ENCODE measurements at places on chromosomes 5 and 9.

- DNase-seq: no peak
Observed at GRCh38 chr9:127873886-127874285, 3.6 kb downstream of the AK1 start.

DNA sequence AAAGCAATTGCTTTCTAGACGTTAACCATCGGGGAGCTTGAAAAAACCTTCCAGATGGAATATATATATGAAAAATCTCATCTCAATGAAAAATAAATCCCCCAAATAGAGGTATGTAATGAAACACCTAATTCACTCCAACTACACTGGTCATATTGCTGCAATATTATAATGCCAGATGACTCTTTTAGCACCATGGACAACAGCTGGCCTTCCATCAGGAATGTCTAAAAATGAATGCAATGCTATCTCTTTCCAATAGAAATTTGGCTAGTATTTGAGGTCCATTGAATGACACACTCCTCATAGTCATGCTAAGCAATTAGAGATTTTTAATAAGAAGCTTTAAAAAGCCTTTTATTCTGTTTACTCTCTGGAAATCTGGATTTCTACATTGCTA is 340.2 kb upstream of the BRINP1 start:
- no peak for DNase-seq

- DNase-seq: no peak
Observed at GRCh38 chr9:18805386-18805785, 227.6 kb downstream of the SAXO1 start.

DNA sequence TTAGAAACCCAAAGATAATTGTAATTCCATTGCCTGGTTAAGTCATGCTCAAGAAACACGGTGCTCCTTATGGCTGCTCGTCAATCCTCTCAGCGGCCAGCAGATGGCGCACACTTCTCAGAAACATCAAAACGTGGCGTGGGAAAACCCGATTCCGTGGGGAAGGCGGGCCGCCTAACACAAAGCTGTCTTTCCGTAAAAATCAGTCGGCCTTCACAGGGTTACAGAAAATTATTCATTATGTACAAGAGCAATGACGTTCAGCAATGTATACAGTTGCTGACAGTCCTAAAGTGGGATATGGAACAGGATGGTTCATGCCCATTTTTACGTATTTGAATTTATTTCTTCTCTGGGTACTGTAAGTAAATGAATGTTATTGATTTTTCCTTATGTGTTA is 83.5 kb downstream of the PDE4D start:
- no peak for DNase-seq

DNA sequence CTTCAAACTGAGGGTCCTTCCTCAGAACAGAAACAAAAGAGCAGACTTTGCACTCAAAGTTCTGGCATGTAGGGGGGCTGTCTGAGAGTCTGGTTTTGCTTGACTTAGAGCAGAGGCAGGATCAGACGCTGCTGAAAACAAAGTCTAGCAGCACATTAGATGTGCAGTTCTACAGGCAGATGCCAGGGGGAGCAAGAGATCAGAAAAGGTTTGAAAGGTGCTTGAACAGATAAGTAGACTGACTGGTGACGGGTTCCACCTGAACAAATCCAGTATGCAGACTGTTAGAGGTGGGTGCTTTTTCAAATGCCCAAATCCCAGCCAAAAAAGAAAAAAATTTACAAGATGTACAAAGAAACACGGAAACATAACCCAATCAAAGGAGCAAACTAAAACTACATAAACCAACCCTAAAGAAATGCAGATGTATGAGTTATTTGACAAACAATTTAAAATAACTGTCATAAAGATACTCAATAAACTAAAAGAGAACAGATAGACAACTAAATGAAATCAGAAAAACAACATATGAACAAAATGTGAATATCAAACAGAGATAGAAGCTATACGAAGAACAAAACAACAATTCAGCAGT is 194.7 kb upstream of the FREM1 start:
- DNase-seq: peak; percentile 0

- no peak for DNase-seq
Observed at GRCh38 chr5:79800979-79801827, 111.6 kb downstream of the CMYA5 start.

DNA sequence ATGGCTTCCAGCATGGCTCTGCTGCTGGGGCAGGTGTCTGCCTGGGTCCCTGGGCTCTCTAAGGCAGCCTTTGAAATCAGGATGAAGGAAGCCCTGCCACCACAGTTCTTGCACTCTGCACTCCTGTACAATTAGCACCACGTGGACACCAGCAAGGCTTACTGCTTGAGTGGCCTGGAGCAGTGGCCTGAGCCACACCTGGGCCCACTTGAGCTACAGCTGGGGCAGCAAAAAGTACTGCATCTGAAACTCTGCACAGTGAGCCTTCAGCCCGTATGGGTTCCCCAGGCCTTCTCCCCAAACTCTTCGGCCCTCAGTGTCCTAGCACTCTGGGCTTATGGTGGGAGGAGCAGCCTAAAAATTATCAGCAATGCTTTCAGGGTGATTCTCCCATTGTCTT is 8.0 kb upstream of the INIP start:
- DNase-seq: no peak

- DNase-seq: no peak
Observed at GRCh38 chr9:2657427-2657826, 35.8 kb downstream of the VLDLR start.

GRCh38 chr9:88320748-88321415 is 67.4 kb upstream of the SPIN1 start:
- no peak for DNase-seq

GRCh38 chr5:103800741-103801495 is 238.3 kb upstream of the NUDT12 start:
- DNase-seq: no peak

DNA sequence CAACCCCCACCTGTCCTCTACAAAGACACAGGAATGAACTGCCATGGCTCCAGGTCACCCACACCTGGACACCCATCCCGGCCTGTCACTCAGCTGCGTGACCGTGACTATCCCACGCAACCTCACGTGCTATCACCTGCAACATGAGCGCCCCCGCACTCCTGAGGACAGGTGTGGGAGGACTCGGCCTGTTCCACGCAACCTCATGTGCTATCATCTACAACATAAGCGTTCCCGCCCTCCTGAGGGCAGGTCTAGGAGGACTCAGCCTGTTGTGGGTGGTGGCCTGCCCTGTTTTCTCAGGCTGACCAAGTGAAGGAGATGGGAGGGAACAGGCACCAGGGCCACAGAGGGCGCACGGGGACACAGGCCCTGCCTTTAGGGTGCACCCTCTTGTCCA is 4.1 kb downstream of the QSOX2 start:
- no peak for DNase-seq

- no peak for DNase-seq
Observed at GRCh38 chr5:61098251-61098995, 63.8 kb downstream of the SMIM15 start.

DNA sequence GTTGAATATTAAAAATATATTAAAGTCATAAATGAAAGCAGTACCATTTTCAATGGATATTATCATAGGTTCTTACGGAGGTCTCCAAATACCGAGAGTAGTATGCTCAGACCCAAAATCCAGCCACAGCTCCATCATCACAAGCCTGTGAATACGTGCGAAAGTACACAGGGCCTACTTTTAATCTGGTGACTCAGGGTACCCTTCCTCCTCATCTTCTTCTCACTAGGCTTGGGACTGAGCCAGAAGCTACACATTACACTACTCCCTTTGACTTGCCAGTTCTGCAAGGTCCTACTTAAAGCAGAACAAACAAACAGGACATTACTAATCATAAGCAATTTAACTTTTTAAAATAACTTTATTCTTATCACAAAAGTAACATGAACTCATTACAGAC is 7.6 kb upstream of the RIC1 start:
- no peak for DNase-seq

GRCh38 chr5:167143716-167144115 is 1147.7 kb upstream of the WWC1 start:
- no peak for DNase-seq

- no peak for DNase-seq
Observed at GRCh38 chr5:7330256-7330655, 65.7 kb upstream of the ADCY2 start.

- DNase-seq: no peak
Observed at GRCh38 chr5:148860599-148860998, 34.2 kb downstream of the ADRB2 start.

DNA sequence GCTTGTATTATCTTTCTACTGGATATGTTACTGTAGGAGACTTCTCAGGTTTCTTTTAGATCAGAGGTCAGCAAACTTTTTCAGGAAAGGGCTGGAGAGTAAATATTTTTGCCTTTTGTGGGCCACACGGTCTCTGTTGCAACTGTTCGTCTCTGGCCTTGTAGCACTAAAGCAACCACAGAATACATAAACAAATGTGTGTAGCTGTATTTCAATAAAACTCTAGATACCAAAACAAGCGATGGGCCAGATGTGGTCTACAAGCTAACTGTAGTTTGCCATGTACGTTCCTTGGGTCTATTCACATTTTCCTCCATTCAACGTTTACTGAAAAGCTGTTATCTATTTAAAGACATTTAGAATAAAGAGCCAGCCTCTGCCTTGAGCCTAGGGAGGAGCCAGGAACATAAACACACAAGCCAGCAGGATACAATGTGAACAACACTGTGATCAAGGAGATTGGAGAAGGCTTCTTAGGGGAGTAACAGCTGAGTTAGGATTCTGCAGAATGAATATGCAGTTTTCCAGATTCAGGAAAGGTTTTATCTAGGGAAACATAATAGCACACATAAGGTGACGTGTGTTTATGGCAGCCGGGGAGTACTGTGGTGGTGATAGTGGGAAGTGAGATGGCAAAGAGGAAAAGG is 33.0 kb upstream of the HOMER1 start:
- DNase-seq: no peak

- no peak for DNase-seq
Observed at GRCh38 chr5:102625468-102625867, 126.7 kb upstream of the SLCO6A1 start.

DNA sequence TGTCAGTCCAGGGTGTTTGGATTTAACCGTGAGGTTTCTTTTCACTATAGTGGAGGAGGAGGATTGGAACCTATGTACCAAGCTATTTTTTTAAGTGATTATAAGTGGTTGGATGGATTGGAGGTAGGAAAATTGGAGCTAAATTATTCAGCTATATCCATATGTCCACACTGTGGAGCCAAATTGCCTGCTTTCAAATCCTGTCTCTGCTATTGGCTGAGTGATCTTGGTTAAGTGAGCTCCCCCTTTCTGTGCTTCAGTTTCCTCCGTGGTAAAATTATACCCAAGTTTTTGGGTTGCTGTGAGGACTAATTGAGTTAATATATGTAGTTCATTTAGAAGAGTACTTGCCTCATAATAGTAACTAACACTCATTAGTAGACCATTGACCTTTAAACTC is 2.5 kb downstream of the CENPP start:
- peak; percentile 19 for DNase-seq

DNA sequence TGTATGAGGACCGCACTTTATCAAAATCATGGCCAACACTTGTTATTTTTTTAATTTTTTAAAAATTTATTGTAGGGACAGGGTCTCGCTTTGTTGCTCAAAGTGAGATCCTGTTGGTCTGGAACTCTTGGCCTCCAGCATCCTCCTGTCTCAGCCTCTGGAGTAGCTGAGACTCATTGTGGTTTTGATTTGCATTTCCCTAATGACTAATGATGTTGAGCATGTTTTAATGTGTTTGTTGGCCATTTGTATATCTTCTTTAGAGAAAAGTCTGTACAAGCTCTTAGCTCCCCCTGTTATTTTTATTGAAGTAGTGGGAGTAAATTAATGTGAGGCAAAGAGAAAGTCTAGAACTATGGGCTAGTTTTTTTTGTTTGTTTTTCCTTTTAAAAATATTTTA is 1.6 kb upstream of the RPS6 start:
- no peak for DNase-seq

GRCh38 chr9:112863214-112863613 is 27.5 kb downstream of the SLC46A2 start:
- DNase-seq: no peak

DNA sequence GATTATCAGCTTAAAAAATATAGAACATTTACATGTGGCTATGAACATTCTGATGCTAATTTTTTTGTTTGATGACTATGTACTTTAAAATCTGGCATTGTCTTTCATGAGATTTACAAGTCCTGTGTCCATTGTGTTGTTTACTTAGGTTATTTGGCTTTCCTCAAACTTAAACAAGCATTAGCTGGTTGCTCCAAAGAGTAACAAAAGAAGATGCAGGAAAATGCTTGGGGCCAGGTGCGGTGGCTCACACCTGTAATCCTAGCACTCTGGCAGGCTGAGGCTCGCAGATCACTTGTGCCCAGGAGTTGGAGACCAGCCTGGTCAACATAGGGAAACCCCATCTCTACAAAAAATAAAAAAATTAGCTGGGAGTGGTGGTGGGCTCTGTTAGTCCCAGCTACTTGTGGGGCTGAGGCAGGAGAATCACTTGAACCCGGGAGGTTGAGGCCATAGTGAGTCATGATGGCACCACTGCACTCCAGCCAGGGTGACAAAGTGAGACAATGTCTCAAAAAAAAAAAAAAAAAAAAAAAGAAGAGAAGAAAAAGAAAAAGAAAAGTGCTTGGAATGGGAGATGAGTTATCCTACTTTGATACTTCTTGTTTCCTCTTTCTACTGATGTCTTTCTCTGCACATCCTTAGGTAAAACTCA is 39.7 kb downstream of the PAM start:
- DNase-seq: peak; percentile 29

- no peak for DNase-seq
Observed at GRCh38 chr5:6754766-6755165, 41.5 kb downstream of the TENT4A start.

- DNase-seq: no peak
Observed at GRCh38 chr5:149605998-149606724, 24.9 kb downstream of the ARHGEF37 start.

DNA sequence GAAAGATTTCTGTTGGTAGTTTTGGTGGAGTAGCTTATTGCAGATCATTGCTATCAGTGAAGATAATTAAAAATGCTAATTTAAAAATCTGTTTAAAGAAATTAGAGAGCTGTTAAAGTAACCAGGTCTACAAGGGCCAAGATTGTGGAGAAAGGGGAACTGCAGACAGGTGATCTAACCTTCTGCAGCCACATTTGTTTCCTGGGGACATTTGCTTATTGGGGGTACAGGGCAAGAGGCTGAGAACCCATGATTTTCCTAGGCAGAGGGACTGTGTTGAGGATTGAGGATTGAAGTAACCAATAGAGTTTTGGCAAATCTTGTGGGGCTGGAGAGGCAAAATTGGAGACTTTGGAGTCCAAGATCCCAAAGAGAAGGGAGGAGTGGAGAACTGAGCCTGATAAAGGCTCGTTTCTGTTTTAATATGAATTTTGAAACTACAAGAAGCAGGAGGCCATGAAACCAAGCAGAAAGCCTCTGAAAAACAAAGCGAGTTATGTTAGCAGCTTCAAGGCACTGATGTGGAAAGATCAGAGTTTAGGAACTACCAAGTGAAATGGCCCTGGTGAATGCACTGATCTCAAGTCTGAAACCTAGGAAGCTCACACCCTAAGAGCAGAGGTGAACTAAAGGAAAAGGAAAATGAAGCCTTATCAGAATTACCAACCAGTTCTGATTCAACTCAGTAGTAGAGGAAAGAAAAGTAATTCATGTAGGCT is 219.8 kb upstream of the C9orf72 start:
- no peak for DNase-seq

DNA sequence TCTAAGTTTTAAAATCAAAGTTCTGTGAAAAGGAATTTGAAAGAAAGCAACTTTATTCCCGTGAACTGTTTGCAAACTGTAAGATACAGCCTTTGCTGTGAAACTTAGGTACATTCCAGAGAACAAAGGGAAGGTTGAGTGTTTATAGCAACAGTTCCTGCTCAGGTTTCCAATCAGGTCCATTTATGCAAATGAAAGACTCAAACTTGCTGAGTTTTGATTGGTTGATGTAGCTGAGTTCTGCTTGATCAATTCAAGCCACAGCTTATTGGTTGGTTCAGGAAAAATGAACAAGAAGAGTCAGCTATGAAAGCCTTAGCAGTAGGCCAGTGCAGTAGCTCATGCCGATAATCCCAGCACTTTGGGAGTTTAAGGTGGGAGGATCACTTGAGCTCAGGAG is 37.9 kb downstream of the SLC27A6 start:
- DNase-seq: no peak

Measured in SHP77 treated with DMSO at 0.1 percent for 48 hours (cell line).